WTC11 (cell line): ENCODE measurements at places on chromosomes 1 and 21.

GRCh38 chr1:164682570-164682969 is 123.6 kb downstream of the PBX1 start:
- no peak for DNase-seq

DNA sequence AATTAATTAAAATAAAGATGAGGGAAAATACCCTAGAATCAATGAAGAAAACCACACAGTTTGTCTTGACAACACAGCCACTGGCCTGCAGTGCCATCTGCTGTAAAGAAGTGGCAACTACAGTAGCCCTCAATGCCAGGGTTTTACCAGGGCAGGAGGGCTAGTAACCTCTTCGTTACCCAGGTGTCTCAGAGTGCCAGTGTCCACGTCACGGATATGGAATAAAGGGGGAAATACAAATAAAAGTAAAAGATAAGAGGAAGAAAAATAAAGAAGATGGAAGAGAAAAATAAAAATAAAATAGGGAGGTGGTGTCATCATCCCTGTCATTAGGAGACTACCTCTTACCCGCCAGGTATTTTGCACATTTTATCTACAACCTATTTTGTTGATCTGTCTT is 14.2 kb upstream of the SLC44A3 start:
- DNase-seq, result peak; percentile 65

DNA sequence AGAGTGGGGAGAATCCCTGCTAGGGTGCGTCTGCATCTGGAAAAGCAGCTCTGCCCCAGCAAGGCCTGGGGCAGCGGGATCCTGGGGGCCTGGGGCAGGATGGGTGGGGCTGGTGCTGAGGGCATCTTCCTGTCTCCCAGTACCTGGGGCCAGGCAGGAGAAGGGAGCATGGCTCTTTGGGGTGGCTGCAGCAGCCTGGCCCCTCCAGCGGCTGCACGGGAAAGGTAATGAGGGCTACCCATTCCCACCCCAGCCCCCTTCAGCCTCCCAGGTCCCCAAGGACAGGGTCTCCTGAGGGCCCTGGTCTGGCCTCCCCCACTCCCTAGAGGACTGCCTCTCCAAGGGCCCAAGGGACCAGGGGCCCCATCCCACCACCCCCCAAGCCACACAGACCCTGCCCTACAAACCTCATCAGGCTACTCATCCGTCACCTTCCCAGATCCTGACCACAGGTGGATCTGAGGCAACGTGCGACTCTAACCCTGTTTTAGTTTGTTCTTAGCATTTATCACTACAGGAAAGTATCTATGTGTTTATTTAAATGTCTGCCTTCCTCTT is 910 bp upstream of the ANKRD65 start:
- no peak for DNase-seq

DNA sequence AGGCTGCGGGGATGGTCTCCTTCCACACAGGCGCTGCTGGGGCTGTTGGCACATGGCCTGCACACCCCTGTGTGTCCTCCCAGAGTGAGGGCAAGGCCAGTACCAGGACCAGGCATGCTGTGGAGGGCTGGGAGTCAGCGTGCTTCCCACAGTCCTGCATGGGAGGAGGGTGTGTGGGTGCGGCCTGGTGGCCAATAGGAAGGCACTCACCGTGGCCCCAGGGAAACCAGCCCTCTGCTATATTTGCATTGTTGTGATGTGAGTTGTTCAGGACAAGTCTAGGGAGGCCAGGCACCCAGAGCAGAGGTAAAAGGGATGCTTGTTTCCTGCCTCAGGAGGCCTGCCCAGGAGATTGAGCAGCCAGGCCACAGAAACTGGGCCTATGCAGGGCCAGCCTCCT is 59.5 kb downstream of the S100B start:
- DNase-seq, result no peak

- DNase-seq, result no peak
Measured at GRCh38 chr1:150164224-150164623, 14.5 kb downstream of the PLEKHO1 start.
